ENCODE measurements at places on chromosomes 7 and 10.

DNA sequence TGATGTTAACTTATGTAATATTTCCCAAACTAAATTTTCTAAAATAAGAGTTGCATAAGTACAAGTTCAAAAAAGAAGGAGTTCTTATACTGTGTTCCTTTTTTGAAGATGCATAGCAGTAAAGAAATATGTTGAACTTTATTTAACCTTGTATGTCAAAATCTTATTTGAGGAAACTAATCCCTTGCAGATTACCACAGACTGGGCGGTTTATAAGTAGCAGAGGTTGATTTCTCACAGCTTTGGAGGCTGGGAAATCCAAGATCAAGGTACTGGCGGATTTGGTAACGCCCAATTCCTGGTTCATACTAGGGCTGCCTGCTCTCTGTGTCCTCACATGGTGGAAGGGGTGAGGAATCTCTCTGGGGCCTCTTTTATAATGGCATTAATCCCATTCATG is 68.5 kb downstream of the GNAT3 start:
- DNase-seq = no peak

GRCh38 chr7:3439333-3440030 is 138.4 kb downstream of the SDK1 start:
- no peak for DNase-seq

GRCh38 chr7:76020031-76020714 is 25.8 kb upstream of the TMEM120A start:
- DNase-seq = peak; percentile 32

GRCh38 chr10:127997937-127998336 is 91.0 kb downstream of the PTPRE start:
- DNase-seq = no peak

- DNase-seq = no peak
These were observed 21.8 kb upstream of the FIGNL1 start for GRCh38 chr7:50471970-50472369.

- DNase-seq = peak; percentile 34
These were observed 317.3 kb downstream of the PRPF18 start for GRCh38 chr10:13904064-13904463.

GRCh38 chr7:131327049-131327625 is 539 bp upstream of the MKLN1 start:
- peak; percentile 76 for DNase-seq

- DNase-seq = no peak
These were observed 219.7 kb upstream of the PRSS1 start for GRCh38 chr7:142529591-142529990.

DNA sequence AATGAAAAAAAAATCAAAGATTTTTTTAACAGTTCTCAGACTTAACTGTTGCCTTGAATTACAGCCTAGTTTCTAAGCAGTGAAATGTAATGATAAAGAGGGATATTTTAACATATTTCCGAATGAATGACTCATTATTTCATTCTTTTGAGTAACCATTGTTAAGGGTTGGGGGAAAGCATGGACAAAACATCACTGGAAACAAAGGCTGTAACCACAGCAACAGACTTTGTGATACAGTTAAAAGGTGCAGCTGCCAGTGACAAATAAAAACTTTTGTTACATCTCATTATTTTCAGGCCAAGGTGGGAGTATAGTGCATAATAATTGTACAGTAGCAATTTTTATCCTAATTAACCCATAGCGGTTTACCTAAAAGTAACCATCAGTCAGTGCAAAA is 172.6 kb downstream of the LRRTM3 start:
- no peak for DNase-seq

- DNase-seq = no peak
These were observed 114.5 kb upstream of the CAV2 start for GRCh38 chr7:116384936-116385635.

DNA sequence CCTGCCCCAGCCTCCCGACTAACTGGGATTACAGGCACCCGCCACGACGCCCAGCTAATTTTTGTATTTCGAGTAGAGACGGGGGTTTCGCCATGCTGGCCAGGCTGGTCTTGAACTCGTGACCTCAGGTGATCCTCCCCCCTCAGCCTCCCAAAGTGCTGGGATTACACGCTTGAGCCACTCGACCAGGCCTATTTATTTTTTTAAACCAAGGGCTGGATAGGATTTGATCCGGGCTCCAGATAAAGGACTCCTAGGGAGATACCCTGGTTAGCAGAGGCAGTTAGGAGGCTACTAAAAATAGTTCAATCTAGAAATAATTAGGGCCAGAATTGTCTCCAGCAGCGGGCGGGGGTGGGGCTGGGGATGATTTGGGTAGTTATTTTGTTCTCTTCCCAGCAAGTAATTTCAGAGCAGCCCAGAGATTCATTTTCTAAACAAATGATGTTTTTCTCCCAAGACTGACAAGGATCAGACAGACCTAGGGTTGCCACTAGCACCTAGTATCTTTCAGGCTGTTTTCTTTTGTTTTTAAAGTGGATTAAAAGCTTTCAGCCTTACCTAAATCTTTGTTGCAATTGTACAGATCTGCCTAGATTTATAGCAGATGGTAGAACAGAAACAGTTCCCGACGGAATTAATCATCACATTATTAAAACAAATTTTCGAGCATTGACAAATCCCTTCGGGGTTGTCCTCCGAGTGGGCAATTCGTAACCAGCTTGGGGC is 859 bp upstream of the SMC3 start:
- no peak for DNase-seq

DNA sequence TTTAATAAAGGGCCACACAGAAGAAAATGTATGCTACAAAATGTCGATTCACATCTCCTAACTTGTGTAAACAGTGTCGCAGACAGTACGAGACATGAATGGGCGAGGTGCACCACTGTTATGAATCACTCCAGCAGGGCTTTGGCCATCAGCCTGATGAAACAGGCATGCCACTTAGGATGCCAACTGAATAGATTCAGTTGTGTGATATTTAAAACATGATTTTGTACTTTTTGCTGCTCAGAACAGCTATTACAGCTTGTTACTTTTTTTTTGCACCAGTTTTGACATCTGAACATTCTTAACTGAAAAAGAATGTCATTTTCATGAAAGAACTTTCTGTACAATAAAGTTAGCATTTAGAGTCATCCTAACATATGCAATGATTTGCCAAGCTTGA is 138.1 kb downstream of the VTI1A start:
- no peak for DNase-seq

GRCh38 chr7:29988424-29989256 is 961 bp downstream of the SCRN1 start:
- DNase-seq = no peak

GRCh38 chr7:88789480-88790064 is 6.0 kb downstream of the TEX47 start:
- DNase-seq = no peak

DNA sequence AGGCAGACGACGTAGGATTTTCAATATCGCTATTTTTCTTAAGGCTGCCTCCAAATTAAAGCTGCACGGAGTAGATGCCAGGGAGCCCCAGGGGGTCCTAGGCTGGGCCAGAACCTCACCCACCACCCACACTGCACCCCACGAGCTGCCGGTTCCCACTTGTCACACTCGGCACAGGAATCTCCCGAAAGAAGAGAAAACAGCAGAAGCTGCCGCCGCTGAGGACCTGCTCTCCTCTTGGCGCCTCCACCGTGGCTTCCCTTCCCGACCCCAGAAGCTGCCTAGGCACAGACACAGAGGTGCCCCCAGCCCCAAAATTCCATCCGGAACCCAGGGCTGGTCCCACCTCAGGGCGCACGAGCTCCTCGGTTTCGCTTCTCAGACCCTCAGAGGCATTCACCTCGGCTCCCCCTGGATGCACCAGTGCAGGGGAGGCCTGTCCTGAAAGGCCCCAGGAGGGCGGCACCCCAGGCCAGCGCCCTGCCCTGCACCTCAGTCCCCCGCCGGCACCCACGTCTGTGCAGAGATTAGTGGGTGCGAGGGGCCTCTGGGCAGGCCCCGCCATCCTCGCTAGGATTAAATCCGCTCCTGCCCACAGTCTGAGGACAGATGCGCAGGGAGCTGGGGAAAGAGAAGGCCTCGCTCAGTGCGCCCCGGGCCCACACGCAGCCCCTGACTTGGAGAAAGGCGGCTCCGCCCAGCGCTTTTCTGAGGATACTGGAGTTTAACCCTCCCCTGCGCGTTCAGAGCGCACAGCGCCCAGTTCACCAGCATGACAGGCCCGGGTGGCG is 99.2 kb downstream of the PTPRN2 start:
- no peak for DNase-seq

GRCh38 chr7:114051871-114052331 is 133.1 kb upstream of the PPP1R3A start:
- DNase-seq = no peak

- peak; percentile 37 for DNase-seq
These were observed 437.4 kb upstream of the GALNT17 start for GRCh38 chr7:70694434-70694970.

DNA sequence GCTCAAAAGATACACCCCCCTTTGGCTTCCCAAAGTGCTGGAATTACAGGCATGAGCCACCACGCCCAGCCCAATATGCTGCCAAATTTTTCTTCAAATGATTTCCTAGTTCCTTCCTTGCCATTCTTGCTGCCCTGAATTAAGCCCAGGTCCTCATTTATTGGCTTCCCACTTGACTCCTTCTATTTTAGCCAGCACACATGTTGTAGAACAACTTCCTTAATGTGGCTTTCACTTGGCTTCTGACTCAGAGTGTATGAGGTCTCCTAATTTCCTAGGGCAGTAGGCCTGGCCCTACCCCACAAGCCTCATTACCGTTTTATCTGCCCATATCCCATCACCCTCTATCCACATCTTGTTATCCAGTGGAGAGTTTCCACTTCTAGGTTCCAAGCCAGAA is 21.8 kb upstream of the HIPK2 start:
- DNase-seq = no peak

DNA sequence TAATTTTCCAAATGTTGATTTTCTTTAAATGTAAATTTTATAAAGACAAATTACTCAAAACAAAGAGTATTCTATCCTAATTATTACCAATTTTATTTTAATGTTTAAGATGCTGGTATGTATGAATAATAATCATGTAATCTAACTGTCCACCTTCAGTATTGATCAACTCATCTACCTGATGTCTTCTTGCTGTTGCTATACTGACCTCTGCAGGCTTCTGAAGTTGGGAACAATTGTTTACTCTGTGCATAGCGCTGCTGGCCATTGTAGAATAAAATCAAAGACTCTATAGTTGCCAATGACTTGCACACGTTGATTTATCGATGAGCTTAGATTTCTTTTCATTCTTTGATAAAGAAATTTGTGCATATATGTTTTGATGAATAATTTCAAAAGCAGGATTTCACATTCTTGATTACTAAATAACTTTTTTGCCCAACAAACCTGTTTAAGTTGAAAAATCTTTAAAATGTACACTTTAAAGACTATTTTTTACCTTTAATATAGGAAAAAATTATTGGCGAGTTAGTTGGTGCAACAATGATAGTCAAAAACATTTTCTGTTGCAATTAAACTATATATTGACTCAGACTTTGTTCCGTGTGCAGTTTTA is 282.3 kb downstream of the TFEC start:
- no peak for DNase-seq

GRCh38 chr7:158821171-158822031 is 7.9 kb downstream of the ESYT2 start:
- no peak for DNase-seq

GRCh38 chr7:155591055-155591775 is 44.9 kb upstream of the CNPY1 start:
- no peak for DNase-seq

DNA sequence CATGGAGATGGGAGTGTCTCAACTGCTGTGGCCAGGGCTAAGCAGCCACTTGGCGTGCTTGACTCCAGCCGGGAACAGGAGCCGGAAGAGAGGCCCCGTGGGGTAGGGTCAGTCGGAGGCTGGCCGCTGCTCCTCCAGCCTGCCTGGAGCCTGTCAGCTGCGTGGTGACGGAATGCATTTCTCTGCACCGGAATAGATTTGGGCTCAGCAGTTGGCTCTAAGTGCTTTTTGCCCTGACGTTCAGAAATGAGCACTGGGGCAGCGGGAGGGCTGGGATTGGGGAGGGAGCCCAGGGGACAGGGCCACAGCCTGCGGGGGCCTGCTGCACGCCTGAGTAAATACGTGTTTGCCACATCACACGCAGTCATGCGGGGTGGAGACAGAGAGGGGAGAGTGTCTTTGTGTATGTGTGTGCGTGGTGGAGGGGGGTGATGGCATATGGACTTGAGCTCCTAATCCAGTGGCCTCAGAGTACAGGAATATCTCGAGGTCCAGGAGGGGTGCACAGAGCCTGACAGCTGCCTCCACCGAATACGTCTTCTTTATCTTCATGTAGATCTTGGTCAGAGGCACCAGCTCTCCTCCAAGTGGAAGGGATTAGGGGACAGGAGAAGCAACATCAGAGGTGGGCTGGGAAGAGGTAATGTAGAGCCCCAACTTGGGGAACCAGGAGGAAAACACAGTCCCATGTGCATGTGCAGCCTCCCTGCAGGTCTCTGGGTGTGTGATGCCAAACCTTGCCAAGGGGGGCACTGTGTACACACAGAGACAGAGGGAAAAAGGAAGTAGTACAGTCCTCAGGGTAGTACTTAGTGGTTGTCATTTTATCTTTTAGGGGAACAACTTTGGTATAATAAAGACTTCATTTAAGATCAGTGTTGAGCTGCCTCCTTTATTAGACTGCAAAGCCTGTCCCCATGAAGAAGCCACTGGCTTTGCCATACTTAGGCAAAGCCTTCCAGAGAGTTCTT is 151.4 kb downstream of the CDH23 start:
- no peak for DNase-seq

GRCh38 chr10:58981846-58982245 is 194.6 kb upstream of the PHYHIPL start:
- no peak for DNase-seq

- no peak for DNase-seq
These were observed 17.5 kb downstream of the CREB3L2 start for GRCh38 chr7:137984181-137985041.

GRCh38 chr7:121419201-121420148 is 23.4 kb upstream of the FAM3C start:
- DNase-seq = no peak

DNA sequence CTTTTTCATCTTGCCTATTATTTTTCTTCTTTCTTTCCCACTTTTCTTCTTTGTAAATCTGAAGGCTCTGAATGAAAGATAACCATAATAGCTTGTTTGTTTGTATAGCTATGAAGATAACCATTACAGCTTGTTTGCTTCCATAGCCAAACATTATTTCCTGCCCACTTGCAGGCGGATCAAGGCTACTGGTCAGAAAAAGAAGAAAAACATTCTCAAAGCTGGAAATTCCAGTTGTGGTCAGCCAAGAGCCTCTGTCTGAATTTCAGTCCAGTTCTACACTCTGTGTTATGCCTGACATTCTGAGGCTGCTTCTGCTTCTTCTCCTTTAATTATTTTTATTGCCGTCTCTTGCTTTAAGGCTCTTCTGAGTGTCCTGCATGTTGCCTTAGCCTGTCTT is 48.9 kb downstream of the TMEM178B start:
- no peak for DNase-seq

DNA sequence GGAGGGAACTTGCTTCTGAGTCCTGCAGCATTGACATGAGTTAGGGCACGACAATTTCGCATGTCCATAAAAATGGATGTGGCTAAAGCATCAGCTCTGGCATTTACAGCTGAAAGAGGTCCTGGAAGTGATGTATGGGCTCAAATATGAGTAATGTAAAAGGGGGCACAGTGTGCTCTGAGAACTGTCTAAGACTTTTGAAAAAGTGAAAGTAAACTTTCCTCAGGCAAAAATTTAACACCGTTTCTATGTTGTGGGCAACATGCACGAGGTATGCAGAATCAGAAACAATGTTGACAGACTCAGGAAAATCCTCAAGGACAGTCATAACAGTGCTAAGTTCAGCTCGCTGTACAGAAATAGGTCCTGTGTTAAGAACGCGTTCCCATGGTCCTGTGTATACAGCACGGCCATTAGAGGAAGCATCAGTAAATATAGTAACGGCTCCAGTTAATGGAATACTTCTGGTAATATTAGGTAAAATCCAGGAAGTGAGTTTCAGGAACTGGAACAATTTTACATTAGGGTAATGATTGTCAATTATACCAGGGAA is 37.9 kb upstream of the AKR1C2 start:
- DNase-seq = no peak
